GM10248 (cell line): ENCODE measurements at places on chromosomes 1 and 21.

GRCh38 chr1:183876309-183876708 lies 71.4 kb downstream of the RGL1 start:
- DNase-seq, result no peak

- DNase-seq, result no peak
Measured at GRCh38 chr1:171219346-171220080, 28.8 kb upstream of the FMO1 start.

- no peak for DNase-seq
Measured at GRCh38 chr1:30378003-30378596, 345.3 kb downstream of the MATN1 start.

DNA sequence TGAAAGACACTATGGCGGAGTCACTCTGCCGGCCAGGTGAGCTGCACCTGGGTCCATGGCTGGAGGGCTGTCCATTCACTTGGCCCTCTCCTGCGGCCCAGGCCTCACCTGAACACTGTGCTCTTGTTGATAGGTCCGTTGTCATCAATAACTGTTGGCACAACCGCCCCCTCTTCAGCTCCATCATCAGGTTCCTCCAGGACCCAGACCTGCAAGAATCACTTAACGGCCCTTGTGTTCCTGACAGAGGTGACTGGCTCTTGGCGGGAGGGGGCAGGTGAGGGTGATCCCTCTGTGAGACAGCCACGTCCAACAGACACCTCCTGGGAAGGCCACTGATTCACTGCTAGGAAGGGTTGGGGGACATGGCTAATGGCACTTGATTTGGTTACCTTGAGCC lies 54.9 kb downstream of the INAVA start:
- DNase-seq, result no peak

DNA sequence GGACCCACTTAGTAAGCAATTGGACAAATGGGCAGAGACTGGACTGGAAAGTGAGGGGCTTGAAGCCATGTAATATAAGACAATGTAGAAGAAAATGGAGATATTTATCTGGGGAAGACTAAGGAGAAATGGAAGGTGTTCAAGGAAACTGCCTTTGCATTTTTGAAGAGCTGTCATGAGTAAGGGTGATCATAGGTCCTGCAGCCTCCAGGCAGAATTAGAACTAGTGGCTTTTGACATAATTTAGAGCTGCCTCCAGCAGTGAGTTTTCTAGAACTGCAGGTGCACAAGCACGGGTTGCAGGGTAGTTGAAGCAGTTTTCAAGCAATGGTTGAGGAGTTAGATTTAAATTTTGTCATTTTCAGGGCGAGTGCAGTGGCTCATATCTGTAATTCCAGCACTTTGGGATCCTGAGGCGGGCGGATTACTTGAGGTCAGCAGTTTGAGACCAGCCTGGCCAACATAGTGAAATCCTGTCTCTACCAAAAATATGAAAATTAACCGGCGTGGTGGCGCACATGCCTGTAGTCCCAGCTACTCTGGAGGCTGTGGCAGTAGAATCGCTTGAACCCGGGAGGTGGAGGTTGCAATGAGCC lies 3.7 kb upstream of the CDC14A start:
- DNase-seq, result no peak

DNA sequence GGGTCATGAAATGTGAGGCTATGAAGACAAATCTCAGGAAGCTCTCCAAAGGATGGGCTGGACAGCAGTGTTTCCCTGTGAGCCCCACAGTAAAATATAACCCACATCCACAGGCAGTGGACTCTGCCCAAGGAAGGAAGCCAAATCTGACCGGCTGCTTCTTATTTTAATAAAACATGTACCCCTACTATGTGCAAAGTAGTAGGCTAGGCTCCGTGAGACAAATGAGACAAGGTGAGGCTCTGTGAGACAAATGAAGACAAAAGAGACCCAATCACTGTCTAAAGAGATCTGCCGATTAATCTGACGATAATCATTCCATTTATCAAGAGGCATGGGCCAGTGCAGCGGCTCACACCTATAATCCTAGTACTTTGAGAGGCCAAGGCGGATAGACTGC lies 2.1 kb downstream of the ASAP3 start:
- no peak for DNase-seq

GRCh38 chr1:181102841-181103240 lies 14.3 kb downstream of the IER5 start:
- no peak for DNase-seq

- no peak for DNase-seq
Measured at GRCh38 chr1:222084996-222085395, 343.1 kb upstream of the DUSP10 start.

- no peak for DNase-seq
Measured at GRCh38 chr1:221067721-221068120, 188.5 kb downstream of the HLX start.

DNA sequence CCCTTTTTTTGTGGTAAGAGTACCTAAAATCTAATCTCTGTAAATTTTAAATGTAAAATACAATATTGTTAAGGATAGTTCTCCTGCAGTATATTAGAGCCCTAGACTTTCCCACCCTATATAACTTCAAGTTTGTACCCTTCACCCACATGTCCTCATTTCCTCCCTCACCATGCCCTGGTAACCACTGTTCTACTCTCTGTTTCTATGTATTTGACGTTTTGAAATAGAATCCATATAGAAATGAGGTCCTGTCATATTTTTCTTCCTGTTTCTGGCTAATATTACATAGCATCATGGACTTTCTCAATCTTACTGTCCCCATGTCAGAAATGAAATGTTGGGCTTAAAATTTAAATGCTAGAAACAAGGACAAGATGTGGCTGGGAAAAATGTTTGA lies 24.8 kb downstream of the GBP7 start:
- DNase-seq, result no peak

DNA sequence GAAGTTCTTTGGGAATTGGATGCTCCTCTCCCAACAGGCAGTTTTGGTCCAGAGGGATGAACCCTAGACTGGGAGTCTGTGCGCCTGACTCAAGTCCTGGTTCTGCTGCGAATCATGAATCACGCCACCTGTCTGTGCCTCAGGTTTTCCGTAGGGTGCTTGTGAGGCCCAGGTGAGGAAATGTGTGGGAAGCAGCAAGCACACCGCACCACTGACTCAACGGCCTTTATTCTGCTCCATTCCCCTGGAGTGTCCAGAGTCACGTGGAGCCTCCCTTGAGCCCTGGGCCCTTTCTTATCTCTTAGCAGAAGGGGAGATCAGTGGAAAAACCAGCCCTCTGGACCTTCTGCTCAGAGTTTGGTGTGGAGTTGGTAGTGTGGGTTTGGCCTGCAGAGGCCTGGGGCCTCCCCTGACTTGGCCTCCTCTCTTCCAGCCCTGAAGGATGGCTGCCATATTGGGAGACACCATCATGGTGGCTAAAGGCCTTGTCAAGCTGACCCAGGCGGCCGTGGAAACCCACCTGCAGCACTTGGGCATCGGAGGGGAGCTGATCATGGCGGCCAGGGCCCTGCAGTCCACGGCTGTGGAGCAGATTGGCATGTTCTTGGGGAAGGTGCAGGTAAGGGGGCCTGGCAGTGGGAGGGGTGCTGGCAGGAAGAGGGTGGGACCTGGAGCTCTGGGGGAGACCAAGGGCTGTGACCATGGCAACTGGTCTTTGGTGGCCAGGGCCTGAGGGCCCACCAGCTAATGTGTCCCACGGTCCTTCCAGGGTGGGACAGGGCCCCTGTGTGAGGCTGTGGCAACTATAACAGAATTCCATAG lies 21.1 kb downstream of the COQ8A start:
- DNase-seq, result no peak

DNA sequence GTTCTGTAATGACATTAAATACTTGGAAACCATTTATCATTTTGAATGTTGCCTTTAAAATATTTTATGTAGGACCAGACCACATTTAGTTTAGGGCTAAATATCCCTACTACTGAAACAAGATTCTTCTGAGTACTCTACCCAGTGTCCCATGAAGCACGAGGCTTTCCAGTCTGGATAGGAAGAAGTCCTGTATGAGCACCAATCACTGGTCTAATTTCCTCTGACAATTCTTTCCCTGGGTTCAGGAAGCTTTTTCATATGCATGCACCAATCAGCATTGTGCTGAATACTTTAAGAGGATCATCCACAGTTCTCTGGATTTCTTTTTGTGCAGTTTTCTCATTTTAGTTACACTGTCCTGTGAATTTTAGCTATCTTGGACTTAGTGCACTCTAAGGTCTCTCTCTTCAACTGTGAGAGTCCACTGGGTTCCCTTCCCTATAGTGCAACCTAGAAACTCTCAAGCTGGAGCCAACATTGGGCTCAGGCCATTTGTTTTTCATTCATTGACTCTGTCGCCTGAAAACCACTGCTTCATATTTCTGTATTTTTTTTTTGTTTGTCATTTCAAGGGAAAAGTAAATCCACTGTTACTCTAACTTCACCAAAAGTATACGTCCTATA lies 45.9 kb downstream of the TUT4 start:
- no peak for DNase-seq

DNA sequence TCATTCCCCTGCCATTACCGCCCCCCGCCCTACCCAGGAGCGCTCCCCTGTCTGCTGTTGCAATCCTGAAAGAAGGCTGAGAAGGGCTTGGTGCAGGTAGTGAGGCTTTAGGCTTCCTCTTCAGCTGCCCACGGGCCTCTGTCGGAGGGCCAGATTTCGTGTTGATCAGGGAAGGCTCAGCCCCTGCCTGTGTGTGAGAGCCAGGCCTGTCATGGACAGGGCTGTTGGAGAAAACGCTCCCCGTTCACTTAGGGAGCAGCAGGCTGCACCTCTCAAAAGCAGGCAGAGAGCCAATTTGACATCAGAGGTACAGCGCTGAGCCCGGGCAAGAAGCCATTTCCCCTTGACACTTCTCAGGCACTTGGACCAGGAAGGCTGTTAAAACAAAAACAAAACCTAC lies 19.0 kb downstream of the TEX35 start:
- no peak for DNase-seq

DNA sequence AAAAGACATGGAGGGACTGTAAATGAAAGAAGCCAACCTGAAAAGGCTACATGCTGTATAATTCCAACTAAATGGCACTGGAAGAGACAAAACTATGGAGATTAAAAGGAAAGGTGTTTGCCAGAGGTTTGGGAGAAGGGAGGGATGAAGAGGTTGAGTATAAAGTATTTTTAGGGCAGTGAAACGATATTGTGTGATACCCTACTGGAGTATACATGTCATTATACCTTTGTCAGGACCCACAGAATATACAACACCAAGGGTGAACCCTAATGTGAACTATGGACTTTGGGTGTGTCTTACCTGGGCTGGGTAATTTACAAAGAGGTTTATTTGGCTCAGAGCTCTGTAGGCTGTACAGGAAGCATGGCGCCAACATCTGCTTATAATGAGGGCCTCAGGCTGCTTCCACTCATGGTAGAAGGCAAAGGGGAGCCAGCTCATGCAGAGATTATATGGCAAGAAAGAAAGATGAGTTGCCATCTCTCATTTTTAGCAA lies 73.4 kb downstream of the CD2 start:
- no peak for DNase-seq

GRCh38 chr21:23152130-23152529 lies 2153.9 kb downstream of the NCAM2 start:
- no peak for DNase-seq

DNA sequence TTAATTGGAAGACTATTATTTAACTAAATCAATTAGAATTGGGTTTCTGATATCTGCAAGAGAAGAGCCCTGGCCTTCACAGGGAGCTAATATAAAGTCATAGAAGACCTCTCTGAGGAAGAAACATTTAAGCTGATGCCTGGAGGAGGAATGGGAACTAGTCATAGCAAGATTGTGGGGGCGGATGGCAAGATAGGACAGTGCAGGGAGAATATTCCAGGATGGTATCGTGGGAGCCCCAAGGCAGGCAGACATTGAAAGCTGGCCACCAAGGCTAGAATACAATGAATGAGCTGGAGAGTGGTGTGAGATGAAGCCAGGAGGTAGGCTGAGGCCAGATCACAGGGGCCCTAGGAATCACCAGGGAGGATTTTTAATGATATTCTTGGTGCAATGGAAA lies 20.8 kb upstream of the MYSM1 start:
- no peak for DNase-seq

DNA sequence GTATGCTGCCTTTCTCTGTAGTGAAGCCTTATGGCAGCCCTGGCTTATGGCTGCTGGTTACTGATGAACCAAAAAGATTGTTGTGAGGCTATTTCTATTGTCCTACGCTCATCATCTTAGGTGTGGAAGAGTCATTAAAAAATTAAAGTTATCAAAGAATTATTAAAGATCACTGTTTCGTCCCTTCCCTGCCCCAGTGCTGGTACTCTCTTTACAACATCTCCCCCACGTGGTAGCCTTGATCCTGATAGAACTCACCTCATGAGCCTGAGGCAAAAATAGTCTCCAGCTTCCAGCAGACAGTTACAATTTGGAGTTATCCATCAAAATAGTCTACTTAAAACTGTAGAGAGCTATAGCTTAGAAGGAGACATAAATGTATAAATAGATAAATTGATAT lies 201.5 kb downstream of the S1PR1 start:
- peak; percentile 38 for DNase-seq

GRCh38 chr1:112833806-112834205 lies 118.7 kb upstream of the PPM1J start:
- no peak for DNase-seq

DNA sequence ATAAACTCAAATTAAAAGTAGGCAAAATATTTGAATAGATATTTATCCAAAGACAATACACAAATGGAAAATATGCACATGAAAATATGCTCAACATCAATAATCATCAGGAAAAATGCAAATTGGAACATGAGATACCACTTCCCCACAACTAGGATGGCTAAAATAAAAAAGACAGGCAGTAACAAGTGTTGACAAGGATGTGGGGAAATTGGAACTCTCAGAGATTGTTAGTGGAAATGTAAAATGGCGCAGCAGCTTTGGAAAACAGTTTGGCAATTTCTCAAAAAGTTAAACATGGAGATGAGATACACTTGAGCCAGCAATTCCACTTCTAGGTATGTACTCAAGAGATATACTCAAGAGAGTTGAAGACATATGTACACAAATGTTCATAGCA lies 48.8 kb downstream of the NAV1 start:
- no peak for DNase-seq

DNA sequence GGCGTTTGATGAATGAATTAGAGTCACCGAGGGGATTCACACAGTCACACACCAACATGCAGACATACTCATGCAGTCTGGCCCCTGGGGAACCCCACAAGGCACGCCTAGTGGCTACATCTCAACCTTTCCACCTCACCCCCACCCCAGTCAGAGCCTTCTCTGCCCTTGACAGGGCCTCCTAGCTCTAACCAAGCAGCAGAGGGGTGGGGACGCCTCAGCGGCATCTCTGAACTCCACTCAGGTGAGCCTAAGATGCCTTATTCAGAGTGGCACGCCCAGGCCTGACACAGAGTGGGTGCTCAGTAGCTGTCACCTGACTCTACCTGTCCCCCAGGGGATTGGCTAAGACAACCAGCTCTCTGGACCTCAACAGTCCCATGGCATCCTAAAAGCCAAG lies 3.7 kb upstream of the SDC3 start:
- no peak for DNase-seq
